ENCODE measurements at places on chromosomes 13 and 19.

GRCh38 chr13:75416327-75417011 lies 65.5 kb downstream of the TBC1D4 start:
- DNase-seq: no peak

DNA sequence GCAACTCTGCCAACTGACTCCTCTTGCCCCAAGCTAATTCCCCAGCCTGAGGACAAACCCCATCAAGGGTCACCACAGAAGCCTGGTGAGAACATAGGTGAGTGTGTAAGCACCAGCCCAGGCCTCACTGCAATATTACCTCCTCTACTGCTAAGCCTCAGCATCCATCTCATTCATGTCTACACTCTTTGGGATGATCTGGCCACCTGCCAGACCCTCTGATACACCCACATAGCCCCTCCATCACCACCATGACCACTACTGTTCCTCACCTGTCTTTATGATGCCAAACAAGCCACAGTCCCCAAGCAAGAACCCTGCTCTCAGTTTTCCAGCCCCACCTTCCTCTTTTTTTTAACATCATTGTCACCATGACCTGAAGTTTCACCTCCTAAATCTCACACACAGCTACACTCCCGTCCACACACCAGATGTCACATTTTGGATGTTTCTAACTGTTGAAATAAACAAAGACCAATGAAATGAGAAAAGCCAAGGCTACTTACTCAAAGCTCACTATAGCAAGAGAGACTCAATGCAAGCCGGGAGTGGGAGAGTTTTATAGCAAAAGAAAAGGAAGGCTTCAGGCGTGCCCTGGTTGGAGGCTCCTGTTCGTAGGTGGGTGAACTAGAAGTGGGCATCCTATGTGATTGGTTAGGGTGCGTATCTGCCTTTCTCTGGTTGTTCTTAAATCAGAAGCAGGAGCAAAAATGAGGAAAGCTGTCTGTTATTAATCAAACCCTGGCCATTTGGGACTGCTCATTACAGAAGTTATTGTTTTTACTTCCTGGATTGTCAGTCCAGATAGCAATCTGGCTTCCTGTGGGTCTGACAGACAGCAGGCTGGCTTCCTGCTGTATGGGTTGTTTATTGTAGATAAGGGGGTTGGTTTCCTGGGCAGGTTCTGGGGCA lies 2.0 kb downstream of the ZNF792 start:
- DNase-seq: no peak

GRCh38 chr19:13864046-13864666 lies 12.8 kb upstream of the NANOS3 start:
- no peak for DNase-seq

DNA sequence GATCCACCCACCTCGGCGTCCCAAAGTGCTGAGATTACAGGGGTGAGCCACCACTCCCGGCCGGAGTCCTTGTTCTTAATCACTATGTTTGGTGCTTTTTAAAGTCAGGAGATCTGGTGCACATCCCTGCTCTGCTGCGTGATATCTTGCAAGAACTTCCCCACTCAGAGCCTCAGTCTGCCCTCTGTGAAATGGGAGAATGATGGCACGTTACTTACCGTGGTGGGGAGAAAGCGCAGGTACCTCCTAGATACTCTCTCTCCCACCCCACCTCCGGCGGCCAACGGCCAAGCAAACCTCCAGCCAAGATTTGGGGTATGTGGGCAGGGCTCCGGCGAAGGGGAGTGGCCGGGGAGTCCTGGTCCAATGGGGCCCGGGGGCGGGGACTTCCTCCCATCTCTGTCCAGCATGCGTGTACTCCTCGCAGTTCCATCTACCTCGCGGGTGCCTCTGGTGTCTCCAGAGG lies at the start of gene RYR1:
RYR1 (plus strand) TSS at position 424 of the 466 bp plus-strand sequence. CDS start 139 bp downstream, outside the sequence.
- DNase-seq: no peak

- no peak for DNase-seq
Observed at GRCh38 chr19:8684001-8684902, 14.3 kb downstream of the ACTL9 start.

DNA sequence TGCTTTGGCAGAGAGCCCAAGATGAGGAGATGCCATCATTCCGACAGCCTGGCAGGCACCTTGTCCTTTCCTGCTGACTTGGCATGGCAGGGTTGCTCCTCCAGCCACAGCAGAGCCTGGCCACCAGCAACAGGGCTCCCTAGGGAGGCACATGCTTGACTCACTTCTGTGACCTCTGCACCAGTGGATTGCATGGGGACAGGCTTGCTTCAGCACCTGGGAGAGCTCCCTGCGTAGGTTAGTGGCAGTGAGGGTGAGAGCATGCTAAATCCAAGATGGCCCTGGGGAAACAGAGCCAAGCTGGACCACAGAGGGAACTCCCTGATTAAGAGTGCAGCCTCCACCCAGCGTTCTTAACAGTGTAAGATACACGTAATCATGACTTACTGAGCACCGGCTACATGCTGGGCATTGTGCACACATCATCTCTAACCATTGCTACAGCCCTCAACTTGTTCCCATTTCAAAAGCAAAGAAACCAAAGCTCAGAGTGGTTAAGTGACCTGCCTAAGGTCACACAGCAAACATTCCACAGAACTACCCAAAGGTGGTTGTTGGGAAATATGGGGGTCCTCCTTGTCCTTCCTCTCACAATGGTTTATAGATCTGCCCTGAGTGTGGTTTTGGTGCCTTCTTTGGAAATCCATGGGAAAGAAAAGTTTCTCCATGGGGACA lies 116.6 kb upstream of the UQCRFS1 start:
- DNase-seq: no peak

DNA sequence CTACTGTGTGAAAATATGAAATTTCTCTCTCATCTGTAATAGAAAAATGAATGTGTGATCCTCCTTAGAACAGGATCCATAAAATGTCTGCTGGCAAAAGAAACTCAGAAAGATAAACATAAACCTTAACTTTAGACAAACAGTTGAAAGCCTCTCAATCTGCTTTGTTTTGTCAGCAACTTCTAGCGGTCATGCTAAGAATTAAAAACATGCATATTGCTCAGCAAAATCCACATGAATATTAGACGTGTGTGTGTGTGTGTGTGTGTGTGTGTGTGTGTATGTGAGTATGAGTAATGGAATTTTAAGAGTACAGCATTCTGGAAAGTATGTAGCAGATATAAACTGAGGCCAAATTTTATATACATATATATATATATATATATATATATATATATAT lies 1779.2 kb upstream of the MIR17HG start:
- DNase-seq: no peak

- DNase-seq: no peak
Observed at GRCh38 chr13:92896842-92897241, 329.8 kb upstream of the GPC6 start.

DNA sequence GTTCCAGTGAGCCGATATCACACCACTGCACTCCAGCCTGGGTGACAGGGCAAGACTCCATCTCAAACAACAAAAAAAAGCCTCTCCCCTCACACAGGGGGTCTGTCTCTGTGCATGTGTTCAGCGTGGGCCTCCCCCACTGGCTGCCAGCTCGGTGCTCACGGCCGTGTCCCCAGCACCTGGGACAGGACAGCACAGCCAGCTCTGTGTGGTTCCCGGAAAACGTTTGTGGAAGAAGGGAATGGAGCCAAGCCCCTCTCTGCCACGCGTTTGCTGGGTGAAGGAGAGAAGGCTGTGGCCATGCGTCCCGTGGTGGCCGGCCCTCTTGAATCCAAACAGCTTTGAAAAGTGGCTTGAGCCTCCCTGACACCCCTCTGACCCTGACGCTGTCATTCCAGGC lies 32.3 kb downstream of the DPF1 start:
- DNase-seq: no peak

DNA sequence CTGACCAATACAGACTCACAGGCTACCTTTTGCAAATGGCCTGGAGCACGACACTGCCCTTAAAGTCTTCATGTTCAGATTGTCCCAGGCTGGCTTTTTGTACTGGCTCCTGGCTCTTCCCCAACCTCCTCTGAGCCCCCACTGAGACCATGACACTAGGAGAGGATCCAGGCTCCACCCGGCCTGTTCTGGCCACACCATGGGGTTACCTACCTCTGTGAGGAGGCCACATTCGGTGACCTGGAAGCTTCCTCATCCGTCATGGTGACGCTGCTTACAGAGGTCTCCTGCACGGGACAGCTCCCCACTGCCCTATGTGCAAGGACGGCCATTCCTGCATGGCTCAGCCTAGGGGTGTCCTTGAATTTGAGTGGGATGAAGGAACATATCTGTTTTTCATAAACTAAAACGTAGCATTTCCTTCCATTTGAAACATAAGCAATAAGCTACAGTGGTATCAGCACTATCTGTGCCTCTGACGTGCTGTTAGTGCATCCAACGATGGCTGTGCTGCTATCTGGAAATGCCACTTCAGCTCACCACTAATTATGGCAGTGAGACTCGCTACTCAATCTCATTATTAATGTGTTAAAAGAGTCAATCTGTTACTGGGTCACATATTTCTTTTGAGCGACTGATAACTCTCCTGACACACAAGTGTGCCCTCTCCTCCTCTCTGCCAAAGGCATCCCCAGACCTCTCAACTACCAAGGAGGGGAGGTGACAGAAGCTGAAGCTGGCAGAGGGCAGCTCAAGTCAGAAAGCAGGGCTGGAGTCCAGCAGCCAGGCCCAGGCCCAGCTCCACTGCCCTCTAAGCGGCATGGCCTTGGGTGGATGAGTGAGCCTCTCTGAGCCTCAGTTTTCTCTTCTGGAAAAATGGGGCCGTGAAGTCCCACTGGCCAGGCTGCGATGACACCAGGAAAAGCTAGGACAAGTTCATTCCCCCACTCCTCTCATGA lies 29.6 kb downstream of the ELL start:
- no peak for DNase-seq

GRCh38 chr13:71638751-71639150 lies 228.3 kb downstream of the DACH1 start:
- no peak for DNase-seq

GRCh38 chr19:17765069-17765618 lies 13.9 kb downstream of the FCHO1 start:
- DNase-seq: peak; percentile 15

DNA sequence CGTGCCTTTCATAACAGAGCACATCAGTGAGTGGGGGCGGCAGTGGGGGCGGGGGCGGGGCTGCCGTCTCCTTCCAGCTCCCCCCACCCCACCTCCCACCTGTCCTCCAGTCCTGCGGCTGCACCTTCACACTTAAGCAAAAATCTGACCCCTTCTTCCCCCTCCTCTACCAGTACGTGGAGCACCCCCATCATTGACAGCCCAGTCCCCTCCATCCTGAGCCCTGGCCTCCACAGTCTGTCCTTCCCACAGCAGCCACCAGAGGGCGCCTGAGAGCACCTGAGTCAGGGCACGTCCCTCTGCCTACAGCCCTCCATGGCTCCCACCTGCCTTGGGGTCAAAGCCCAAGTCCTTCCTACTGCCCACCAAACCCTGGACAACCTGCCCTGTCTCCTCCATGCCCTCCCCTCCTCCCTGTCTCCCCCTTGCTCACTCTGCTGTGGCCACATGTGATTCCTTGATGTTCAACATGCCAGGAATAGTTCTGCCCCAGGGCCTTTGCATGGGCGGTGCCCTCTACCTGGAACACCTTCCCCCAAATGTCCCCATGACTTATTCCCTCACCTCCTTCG lies 4.0 kb downstream of the EBI3 start:
- DNase-seq: no peak

DNA sequence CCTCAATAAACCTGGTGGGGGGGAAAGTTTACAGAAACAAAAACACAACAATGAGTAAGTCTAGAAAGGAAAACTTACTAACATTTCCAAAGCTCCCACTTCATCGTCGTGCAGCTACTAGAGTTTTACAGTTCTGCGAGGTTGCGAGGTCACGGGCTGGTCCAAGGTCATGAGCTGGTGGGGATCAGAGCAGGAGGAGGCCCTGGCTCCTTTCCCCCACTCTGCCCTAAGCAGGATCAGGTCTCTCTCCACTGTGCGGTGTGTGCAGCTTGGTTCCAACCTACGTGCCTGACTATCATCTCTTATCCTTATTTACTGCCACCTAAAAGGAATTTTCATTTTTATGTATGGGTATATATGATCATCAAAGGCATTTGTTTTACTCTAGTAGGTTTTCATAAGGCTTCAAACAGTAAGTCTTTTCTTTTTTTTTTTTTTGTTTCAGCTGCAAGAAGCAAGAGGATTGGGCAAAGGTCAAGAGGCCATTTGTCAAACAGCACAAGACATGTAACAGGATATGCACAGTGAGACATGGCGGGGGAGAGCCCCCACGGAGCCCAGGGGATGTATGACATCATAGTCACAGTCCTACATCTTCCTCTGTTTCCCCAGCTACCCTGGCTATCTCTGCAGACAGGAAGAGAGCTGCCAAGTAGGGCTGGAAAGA lies 76.6 kb upstream of the POMP start:
- DNase-seq: no peak

DNA sequence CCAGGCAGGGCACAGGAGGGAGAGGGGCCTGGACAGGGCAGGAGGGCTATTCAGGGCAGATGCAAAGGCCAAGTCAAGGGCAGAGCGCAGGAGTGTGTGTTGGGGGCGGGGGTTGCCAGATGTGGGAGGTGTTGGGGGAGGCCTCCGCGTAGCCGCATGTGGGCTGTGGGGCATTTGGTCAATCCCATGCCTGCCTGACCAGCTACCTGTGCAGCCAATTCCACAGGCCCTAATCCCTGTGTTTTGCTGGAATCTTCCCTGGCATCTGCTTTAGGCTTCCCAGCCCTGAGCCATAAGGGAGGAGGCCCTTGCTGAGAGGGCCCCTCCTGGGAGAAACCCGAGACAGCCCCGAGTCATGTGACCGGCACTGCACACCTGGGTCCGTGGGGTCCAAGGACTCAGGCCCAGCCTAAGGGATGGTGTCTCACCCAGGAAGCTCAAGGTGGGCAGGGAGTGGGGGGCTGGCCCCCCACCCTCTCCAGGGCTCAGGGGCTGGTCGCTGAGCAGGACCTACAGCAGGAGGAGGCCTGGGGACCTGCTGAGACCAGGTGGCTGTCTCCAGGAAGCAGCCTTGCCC lies 20.3 kb downstream of the RFX1 start:
- no peak for DNase-seq

GRCh38 chr13:73142071-73142470 lies 83.3 kb downstream of the KLF5 start:
- no peak for DNase-seq

GRCh38 chr19:1430246-1430645 lies 8.0 kb upstream of the RPS15 start:
- no peak for DNase-seq

DNA sequence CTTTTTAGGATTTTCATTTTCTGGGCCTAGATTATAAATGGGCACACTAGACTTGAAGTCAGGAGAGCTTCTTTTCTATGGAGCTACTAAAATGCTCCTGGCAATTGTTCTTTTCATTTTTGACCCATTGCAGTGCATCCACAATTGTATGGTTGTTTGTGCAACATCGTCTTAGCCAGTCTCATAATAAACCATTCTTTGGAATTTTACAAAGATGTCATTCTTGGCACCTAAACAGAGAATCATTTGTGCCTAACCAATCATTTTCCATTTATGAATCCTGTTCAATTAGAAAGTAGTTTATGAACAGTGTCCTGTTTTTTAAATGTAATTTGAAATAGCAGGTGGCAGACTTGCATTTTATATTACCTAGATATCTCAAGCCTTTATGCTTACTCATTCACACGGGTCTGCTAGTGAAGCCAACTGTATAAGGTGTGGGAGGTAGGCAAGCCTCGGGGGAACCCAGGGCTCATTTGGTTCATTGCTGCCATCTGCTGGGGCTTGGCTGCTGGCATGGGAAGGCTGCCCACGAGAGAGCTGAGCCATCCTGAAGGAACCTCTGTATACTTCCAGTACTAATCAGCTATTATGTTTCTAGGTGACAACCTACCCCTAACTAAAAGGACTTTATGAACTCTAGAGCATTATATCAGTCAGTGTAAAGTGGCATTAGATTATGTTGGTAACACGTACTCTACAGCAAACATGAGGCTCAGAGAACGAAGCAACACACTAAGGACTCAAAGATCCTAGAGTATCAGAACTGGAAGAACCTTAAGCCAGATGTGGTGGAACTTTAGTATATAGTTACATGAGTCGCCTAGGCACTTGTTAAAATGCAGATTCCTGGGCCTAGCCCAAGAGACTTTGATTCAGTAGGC lies 60.0 kb downstream of the TPT1 start:
- peak; percentile 83 for DNase-seq
